ENCODE measurements at places on chromosomes 5 and 9. TPM values are rescaled to one million over a fixed set of nuclear protein-coding genes. Genes with fewer than 3 reads are reported as not detected.

FYB1 gene
- total RNA-seq: 10.3 TPM

DMAC1 gene
- total RNA-seq: 26.9 TPM

C5orf52 gene
- not detected for total RNA-seq

GPSM1 gene
- 32.9 TPM for total RNA-seq
